ENCODE measurements at places on chromosomes 1 and 21.

GRCh38 chr1:33312413-33312749 is 8.5 kb downstream of the A3GALT2 start:
- DNase-seq, result no peak

- no peak for DNase-seq
These were observed 3.4 kb upstream of the TEX35 start for GRCh38 chr1:178509414-178510007.

GRCh38 chr1:203630697-203631096 is 4.1 kb downstream of the ATP2B4 start:
- DNase-seq, result no peak

- no peak for DNase-seq
These were observed 11.2 kb upstream of the GUCA2B start for GRCh38 chr1:42141978-42142377.

- no peak for DNase-seq
These were observed 117.7 kb downstream of the FGGY start for GRCh38 chr1:59414406-59415133.

GRCh38 chr1:162856260-162856659 is 4.7 kb downstream of the CCDC190 start:
- DNase-seq, result no peak

DNA sequence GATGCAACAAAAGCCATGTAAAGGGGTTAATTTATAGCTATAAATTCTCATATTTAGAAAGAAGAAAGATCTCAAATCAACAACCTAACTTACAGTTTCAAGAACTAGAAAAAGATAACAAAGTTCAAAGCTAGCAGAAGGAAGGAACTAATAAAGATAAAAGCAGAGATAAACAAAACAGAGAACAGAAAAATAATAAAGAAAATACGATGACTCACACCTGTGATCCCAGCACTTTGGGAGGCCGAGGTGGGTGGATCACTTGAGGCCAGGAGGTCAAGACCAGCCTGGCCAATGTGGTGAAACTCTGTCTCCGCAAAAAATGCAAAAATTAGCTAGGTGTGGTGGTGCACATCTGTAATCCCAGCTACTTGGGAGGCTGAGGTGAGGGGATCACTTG is 12.4 kb upstream of the TMEM183A start:
- no peak for DNase-seq
